Effector CD4-positive, alpha-beta T cell (primary cell): ENCODE measurements at places on chromosomes 3 and 15.

GRCh38 chr15:92653836-92654539 is 1.6 kb downstream of the FAM174B start:
- DNase-seq, result no peak

DNA sequence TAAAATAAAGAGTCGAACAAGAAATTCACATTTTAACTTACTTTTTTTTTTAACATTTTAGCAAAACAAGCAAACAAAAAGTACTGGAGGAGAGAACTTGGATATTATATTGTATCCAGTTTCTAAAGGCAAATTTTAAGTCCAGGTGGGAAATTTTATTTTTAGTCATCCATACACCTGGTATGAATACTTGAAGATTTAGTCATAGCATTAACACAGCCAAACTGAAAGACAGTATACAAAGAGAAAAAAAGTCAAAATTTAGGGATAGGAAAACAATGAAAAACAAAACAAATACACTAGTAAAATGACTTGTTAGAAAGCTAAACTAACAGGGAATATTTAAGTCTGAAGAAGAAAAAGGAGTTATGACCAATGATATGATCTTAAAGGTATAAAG is 69.1 kb downstream of the PROS1 start:
- no peak for DNase-seq

GRCh38 chr15:52417521-52417920 is 111.2 kb downstream of the MYO5A start:
- no peak for DNase-seq

GRCh38 chr15:45892182-45892581 is 257.4 kb downstream of the SQOR start:
- DNase-seq, result no peak

GRCh38 chr3:186044968-186045367 is 63.9 kb downstream of the ETV5 start:
- DNase-seq, result no peak

DNA sequence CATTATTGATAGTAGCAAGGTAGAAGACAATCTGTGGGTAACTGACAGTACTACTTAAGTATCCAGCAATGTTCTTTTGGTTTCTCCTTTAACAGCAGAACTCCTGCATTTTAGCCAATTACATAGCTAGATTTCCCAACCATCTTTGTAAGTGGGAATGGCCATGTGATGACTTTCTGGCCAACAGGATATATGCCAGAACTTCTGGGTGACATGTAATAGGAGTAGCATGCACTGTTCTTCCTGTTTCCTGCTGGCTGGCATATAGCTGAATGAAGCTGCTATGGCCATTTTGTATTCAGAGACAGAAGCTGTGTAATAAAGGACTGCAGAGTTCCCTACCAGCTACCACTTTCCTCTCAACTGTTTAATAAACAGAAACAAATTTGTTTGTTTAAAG is 18.0 kb downstream of the SPICE1 start:
- no peak for DNase-seq

- no peak for DNase-seq
Measured at GRCh38 chr3:191688756-191689433, 227.9 kb downstream of the PYDC2 start.

GRCh38 chr15:93048759-93049161 is 40.3 kb downstream of the RGMA start:
- DNase-seq, result no peak

GRCh38 chr3:143707848-143708247 is 140.4 kb downstream of the SLC9A9 start:
- DNase-seq, result no peak

DNA sequence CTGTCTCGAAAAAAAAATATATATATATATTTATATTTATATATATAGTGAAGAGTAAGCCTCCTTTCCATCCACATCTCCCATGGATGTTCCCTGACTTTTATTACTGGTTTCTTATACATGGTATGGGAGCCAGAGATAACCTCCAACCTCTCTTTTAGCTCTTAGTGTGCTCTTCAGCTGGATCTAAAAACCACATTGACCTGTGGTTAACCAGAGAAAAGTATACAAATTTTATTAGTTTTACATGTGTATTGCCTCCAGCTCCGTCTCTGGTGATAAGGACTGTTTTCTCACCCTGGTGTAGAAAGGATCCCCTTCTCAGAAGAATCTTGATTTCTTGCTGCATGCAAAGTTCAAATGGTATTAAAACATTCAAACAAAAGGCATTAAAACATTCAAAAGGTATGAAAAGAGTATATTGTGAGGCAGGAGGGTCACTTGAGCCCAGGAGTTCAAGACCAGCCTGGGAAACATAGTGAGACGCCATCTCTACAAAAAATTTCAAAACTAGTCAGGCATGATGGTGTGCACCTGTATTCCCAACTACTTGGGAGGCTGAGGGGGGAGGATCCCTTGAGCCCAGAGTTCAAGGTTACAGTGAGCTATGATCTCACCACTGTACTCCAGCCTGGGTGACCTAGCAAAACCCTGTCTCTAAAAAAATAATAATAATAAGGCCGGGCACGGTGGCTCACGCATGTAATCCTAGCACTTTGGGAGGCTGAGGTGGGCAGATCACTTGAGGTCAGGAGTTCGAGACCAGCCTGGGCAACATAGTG is 13.5 kb upstream of the TTBK2 start:
- DNase-seq, result no peak

- DNase-seq, result no peak
Measured at GRCh38 chr3:138197058-138197457, 10.0 kb downstream of the ARMC8 start.

- no peak for DNase-seq
Measured at GRCh38 chr15:68479406-68479805, 47.4 kb upstream of the ITGA11 start.

- no peak for DNase-seq
Measured at GRCh38 chr3:32837789-32838188, 20.0 kb downstream of the TRIM71 start.

DNA sequence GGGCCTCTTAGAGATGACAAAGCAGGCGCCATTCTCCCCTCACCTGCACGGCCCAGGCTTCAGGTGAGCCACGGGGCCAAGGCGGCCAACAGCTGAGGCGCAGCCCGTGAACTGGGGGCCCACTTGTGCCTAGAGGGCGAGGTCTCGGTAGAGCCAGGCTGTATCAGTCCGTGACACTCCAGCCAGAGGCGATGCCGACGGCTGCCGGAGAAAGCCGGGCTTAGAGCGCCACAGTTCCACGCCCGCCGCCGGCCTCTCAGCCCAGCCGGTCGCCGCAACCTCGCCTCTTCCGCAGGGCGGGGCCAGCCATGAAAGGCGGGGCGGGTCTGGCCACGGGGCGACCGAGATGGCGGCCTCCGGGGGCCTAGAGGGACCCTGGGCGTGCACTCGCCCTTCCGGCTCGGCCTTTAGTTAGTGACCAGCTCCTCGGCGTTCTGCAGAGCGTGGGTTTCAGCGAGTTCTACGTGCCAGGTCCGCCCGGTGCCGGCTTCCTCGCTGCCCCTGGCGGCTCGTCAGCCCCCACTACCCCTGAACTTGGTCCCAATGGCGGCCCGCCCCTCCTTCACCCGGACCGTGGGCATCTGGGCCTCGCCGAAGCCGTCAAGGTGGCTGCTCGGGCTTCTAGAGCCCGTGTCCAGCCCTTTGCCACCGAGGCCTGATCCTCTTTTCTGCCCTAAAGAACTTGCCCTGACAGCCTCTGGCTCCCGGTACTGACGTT is at the start of gene ZNF621:
Gene ZNF621 (plus strand): TSS at position 393 of the 718 bp plus-strand sequence. CDS start 881 bp downstream, outside the sequence.
- DNase-seq, result peak; percentile 63

- no peak for DNase-seq
Measured at GRCh38 chr3:45564172-45564571, 30.4 kb upstream of the LIMD1 start.

DNA sequence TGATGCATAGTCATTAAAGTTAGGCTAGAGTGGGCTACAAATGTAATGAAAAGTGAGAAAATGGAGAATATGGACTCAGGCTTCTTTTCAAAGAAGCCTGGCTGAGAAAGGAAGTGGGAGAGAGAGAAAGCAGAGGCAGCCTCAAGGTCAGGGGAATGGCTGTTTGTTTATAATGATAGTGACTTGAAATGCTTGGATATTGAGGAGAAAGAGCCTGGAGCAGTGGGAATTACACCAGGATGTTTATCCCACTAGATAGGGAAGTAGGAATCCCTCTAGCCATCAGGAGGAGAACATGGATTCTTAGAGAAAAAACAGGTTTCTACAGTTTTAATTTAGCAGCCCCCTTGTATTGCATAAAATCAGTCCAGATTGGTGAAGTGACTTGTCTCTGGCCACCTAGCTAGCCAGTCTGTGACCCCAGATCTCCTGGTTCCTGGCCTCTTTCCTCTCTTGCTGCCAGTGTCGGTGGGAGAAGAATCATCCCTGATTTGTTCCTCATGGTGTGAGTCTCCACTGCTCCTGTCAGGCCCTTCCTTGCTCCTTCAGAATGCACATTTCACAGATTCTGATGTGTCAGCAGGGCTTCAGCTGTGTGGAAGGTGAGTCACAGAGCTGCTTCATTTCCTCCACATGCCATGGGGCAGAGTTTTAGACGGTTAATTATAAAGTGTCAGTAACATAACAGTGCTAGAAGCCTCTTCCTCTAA is 32.9 kb downstream of the SEMA6D start:
- no peak for DNase-seq

- DNase-seq, result no peak
Measured at GRCh38 chr3:123082370-123083065, 15.7 kb downstream of the PDIA5 start.

GRCh38 chr15:75713338-75713895 is 769 bp upstream of the CSPG4 start:
- no peak for DNase-seq

DNA sequence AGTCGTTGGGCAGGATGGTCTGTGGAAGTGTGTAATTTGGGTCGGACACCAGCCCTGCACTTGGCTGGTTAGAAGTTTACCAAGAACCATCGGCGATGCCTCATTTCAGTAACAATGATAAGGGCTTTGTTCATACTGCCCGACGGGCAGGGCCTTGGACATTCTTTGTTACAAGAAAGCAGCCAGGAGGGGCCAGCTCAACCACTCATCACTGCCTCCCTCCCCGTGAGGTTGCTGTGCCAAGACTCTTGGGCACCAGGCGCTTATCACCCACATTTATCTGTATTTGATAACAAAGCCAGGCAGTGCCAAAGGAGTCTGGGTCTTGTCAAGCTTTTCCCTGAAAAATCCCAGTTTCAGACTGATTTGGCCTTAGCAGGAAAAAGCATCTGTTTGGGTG is 235.0 kb downstream of the ADAMTS17 start:
- DNase-seq, result no peak

GRCh38 chr3:67245545-67245944 is 247.4 kb downstream of the KBTBD8 start:
- no peak for DNase-seq

DNA sequence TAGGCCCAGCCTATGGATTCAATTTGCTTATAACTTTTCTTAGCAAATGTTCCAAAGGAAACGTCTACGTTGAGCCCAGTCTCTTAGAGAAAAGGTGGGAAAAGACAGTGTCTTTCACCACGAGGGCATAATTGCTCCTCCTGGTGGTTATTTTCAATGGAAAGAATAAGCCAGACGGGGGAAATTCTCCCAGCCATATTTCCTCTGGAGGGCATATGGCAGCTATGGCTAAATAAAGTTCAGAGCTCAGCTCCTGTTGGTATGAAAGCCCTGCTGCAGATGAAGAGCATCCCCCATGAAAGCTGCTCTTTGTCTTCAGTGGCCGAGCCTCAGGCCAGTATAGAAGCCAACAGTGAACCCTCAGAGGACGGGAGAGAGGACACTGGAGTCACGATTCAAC is 297.9 kb downstream of the RYR3 start:
- no peak for DNase-seq

GRCh38 chr3:3735919-3736318 is 63.3 kb upstream of the LRRN1 start:
- no peak for DNase-seq
